T-helper 1 cell (primary cell): ENCODE measurements at places on chromosomes 7 and 10.

GRCh38 chr10:36542493-36542892, 582.9 kb upstream of the ANKRD30A start:
- no peak for DNase-seq

- DNase-seq, result no peak
Measured at GRCh38 chr10:2529945-2530344, 537.4 kb upstream of the PFKP start.

- DNase-seq, result no peak
Measured at GRCh38 chr7:3146571-3147226, 103.0 kb upstream of the CARD11 start.

DNA sequence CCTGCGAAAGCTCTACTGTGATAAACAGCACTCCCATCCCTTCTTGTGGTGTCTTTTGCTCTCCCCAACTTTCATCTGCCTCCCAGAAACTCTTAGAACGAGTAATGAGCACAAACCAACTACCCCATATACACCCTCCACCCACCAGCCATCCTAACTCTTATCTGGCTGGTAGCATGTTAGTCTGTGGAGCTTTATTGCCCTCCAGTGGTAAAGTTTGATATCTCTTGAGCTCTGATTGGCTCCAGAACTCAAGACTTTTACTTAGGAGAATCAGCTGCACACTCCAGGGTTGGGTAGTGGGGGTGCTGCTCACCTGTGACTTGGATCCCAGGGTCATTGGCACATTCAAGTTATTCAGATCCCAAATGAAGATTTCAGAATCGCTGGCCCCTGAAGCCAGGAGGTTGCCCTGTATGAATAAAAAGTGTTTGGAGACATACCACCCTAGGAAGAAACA, 10.9 kb downstream of the SEC31B start:
- no peak for DNase-seq

GRCh38 chr7:157528785-157529341, 192.1 kb downstream of the DNAJB6 start:
- no peak for DNase-seq

DNA sequence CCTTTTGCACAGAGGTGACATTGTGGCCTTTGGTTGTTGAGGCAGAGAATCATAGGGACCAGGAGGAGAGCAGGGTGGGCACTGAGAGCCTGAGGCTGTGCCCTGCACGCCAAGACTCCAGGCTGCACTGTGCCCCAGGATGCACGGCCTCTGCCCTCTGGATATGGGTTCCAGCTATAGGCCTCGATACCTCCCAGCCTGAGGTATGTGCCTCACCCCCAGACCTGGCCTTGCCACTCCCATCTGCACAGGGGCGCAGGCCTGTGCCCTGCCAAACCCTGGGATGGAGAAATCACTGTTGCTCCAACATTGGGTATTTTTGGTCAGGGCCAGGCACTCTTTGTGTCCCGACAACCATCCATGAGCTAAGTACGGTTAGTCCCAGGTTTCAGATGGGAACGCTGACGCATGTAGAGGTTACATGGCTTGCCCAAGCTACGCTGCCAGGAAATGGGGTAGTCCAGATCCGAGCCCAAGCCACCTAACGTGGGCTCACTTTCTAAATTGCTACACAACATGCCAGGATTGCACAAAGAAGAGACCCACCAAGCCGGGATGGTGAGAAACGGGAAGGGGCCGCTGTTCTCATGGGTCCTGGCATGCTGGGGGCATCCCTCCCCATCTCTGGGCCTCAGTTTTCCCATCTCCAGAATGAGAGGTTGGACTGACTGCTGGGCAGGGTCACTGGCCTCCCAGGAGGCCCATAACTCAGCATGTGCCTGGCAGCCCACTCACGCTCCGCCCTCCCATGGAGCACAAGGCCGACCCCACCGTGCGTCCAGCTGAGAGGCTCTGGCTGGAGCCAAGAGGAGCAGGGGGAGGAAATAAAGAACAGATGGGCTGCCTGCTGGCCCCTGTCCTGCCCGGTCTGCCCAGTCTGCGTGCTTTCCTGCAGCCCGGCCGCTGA, 44.2 kb downstream of the ZCCHC24 start:
- DNase-seq, result no peak
